Transverse colon (tissue), 4 donors: ENCODE measurements at places on chromosomes 12 and 14.

- peaks cover 8% of the 10 kb centered on the region for H3K4me1 ChIP-seq
- H3K36me3 ChIP-seq = no peaks in the 10 kb centered on the region
- no peak for DNase-seq
- H3K4me3 ChIP-seq = no peak overlapping the region
- no peaks in the 10 kb centered on the region for H3K27me3 ChIP-seq
These were observed 29.0 kb downstream of the SLC6A12 start for GRCh38 chr12:184811-185575.

DNA sequence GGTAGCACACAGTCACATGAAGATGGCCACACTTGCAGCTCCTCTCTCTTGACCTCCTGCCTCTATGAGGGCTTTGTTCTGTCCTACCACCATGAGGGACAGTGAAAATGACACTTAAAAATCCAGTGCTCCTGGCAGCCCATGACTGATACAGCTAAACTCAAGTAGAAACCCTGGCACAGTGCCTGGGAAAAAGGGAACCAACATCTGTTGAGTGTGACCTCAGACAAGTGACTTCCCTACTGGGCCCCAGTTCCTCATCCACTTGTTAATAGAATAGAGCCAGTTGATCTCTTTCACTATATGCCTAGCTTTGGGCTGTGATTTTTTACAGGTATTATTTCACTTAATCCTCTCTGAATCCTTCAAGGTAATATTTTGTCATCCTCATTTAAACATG lies 4.8 kb downstream of the GUCY2C start:
- peak; percentile 49 for DNase-seq
- no peaks in the 10 kb centered on the region for H3K4me1 ChIP-seq
- no peak overlapping the region for H3K4me3 ChIP-seq
- H3K36me3 ChIP-seq = no peaks in the 10 kb centered on the region
- H3K27ac ChIP-seq = no peak overlapping the region

GRCh38 chr14:103228866-103229265 lies 105.2 kb upstream of the EIF5 start:
- no peaks in the 10 kb centered on the region for H3K36me3 ChIP-seq
- no peak overlapping the region for H3K4me3 ChIP-seq
- no peak for DNase-seq
- no peak overlapping the region for H3K27ac ChIP-seq
- H3K4me1 ChIP-seq = peaks cover 10% of the 10 kb centered on the region
- H3K27me3 ChIP-seq = peaks cover 9% of the 10 kb centered on the region

DNA sequence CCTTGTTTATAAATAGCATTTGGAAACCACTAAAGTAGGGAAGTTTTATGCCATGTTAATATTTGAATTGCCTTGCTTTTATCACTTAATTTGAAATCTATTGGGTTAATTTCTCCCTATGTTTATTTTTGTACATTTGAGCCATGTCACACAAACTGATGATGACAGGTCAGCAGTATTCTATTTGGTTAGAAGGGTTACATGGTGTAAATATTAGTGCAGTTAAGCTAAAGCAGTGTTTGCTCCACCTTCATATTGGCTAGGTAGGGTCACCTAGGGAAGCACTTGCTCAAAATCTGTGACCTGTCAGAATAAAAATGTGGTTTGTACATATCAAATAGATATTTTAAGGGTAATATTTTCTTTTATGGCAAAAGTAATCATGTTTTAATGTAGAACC lies 4.4 kb downstream of the RAN start:
- no peak for DNase-seq
- no peak overlapping the region for H3K4me3 ChIP-seq
- no peak overlapping the region for H3K27ac ChIP-seq
- H3K36me3 ChIP-seq = peaks cover 32% of the 10 kb centered on the region

DNA sequence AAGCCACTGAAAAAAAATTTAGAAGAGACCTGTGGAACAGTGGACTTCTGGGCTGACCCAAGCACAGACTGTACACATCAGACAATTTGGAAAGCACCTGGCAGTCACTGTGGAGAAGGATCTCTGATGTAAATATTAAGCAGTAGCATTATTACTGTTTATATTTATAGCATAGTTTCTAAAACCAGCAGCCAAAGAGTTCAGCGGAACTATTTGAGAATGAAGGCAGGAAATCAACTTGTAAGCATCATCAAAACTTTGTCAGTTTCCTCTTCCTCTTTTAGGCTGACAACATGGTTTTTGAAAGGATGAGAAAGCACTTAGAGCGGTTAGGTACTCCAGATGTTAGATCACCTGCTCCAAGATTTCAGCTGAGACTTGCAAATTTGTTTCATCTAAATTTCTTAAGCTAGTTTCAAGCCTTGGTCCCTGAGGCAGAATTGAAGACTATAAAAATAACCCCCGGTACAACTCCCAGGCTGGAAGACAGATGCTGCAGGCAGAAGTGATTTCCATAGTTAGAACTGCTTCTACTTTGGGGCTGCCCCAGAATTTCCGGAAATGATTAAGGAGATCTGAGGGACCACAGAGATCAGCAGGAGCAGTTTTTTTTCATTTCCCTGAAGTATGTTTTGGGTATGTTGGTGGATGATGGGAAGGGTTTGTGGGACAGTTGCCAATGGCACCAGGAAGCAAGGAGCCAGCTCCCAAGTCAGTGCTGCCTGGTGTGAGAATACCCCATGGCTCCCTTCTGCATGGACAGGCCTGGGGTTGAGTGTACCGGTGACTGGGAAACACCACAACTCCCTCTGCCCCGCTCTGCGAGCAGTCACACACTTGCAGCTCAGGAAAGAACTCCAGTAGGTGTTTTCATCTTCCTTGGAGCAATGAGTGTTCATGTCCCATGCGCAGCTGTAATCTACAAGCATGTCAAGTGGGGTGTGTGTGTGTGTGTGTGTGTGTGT lies 354.5 kb downstream of the NUAK1 start:
- H3K4me3 ChIP-seq = no peak overlapping the region
- DNase-seq = no peak
- no peaks in the 10 kb centered on the region for H3K27me3 ChIP-seq
- no peaks in the 10 kb centered on the region for H3K4me1 ChIP-seq

- no peak overlapping the region for H3K4me3 ChIP-seq
- peak; percentile 49 for DNase-seq
- H3K36me3 ChIP-seq = no peaks in the 10 kb centered on the region
- H3K27me3 ChIP-seq = no peaks in the 10 kb centered on the region
These were observed 203.7 kb downstream of the ETV6 start for GRCh38 chr12:11853126-11853525.

DNA sequence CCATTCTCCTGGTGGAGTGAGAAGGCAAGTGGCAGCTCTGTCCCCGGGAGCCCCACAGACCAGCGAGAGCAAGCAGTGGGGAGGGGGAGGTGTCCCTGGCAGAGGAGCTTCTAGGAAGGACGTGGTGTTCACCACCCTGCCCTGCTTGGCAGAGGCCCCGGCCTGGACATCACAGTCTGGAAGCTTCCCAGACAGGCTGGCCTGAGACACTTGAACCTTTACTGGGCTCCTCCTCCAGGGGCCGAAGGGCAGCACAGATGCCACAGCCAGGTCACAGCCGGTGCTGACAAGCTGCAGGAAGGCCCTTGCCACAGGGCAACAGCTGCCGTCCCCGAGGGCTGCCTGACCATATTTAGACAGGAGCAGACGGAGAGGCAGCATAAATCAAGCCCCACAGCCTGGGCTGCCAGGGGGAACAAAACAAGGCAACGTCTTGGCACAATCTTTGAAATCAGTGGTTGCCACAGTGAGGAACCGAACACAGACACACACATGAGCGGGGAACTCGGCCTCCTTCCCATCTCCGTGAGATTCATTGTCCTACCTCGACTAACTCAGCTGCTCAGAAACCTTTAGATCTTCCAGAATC lies 28.5 kb downstream of the PRIMA1 start:
- H3K4me3 ChIP-seq = no peak overlapping the region
- peaks cover 37% of the 10 kb centered on the region for H3K4me1 ChIP-seq
- peak overlapping the region; percentile 67 for H3K27ac ChIP-seq
- H3K36me3 ChIP-seq = no peaks in the 10 kb centered on the region
- peak; percentile 32 for DNase-seq
- no peaks in the 10 kb centered on the region for H3K27me3 ChIP-seq

DNA sequence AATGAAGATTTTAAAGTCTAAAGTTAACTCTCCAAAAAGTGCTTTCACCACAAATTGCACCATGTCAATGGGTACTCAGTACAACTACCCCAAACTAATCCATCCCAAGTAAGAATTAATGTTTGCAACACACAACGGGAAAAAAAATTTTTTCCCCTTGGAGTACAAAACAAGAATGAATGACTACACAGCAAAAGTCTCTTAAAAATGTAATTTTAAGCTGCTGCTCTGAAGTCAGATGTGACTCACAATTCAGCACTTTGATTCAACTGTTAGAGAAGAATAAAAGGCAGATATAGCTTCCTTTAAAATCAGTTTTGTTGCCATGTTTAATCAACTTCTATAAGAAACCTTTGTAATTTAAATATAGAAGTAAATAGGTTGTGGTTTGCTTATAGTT lies 42.5 kb upstream of the VPS33A start:
- H3K36me3 ChIP-seq = peaks cover 9% of the 10 kb centered on the region
- no peaks in the 10 kb centered on the region for H3K4me1 ChIP-seq
- no peak overlapping the region for H3K4me3 ChIP-seq
- no peak overlapping the region for H3K27ac ChIP-seq
- DNase-seq = no peak

DNA sequence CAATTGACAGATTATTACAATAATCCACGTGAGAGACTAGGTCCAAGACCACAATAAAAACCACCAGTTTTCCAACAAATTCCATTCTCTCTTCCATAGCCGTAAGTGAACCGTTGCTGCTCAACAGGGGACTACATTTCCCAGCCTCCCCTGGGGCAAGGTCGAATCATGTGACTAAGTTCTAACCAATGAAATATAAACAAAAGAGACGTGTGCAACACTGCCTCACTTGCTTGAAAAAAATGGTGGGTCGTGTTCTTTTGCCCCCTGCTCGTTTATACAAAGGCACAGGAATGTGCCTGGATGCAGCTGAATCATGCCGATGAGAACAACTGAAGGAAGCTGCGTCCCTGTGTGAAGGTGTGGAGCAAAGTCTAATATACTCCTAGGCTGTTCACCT lies 51.1 kb downstream of the HSPB8 start:
- no peak overlapping the region for H3K27ac ChIP-seq
- no peak for DNase-seq
- H3K4me1 ChIP-seq = no peaks in the 10 kb centered on the region

- H3K4me1 ChIP-seq = peaks cover 8% of the 10 kb centered on the region
- DNase-seq = no peak
- no peaks in the 10 kb centered on the region for H3K27me3 ChIP-seq
- no peak overlapping the region for H3K27ac ChIP-seq
- no peak overlapping the region for H3K4me3 ChIP-seq
- H3K36me3 ChIP-seq = no peaks in the 10 kb centered on the region
These were observed 70.3 kb downstream of the STON2 start for GRCh38 chr14:81329640-81330381.

DNA sequence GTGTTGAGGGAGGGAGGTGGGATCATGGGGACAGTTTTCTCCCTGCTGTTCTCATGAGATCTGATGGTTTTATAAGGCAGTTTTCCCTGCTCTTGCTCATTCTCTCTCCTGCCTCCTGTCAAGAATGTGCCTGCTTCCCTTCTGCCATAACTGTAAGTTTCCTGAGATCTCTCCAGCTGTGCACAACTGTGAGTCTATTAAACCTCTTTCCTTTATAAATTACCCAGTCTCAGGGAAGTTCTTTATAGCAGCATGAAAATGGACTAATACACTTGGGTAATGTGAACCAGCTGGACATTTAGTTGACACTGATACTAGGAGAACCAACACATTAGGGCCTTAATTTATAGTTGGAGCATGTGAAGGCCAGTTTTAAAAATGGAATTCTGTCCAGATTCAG lies 12.4 kb upstream of the CCDC91 start:
- H3K27ac ChIP-seq = no peak overlapping the region
- no peak for DNase-seq
- H3K4me1 ChIP-seq = no peaks in the 10 kb centered on the region
- no peak overlapping the region for H3K4me3 ChIP-seq
- H3K27me3 ChIP-seq = no peaks in the 10 kb centered on the region

DNA sequence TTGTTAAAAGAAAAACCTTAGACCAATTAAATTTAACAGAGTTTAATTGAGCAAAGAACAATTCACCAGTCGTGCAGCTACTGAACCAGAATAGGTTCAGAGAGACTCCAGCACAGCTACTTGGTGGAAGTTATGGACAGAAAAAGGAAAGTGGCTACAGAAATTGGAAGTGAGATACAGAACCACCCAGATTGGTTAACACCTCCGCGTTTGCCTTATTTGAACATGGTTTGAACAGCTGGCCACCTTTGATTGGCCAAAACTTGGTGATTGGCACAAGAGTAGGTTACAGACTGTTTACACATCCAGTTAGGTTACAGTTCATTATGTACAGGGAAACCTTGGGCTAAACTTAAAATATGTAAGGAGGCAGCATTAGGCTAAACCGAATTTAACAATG lies 54.9 kb downstream of the SRGAP1 start:
- no peak overlapping the region for H3K4me3 ChIP-seq
- DNase-seq = no peak
- H3K27ac ChIP-seq = no peak overlapping the region

DNA sequence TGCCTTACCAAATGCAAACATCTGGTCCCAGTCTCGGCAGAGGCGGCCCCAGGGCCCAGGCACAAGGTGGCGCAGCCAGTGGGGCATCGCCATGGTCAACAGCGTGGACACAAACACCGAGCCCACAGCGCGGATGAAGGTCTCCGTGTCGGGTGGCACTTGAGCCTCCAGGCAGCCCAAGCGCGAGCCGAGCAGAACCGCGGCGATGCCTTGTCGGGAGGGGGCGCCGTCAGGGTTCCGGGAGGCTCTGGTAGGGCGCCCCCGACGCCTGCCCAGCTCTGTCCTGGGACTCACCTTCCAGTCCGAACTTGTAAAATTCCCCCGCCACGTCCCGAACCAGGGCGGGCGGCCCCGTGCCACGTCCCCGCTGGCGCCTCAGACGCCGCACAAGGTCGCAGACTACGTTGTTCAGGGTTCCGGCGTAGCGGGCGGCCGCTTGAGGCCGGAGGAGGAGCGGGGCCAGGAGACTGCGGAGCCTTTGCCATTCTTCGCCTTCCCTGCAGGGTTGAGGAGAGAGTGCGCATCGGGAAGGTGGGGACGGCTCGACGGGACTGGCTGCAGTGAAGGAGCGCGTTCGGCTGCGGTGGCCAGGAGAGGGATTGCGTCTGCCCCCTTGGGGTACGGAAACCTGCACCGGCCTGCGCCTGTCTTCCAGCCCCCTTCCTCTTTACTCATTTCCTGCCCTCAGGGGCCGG lies 1.7 kb downstream of the CYP27B1 start:
- H3K27me3 ChIP-seq = peaks cover 43% of the 10 kb centered on the region
- DNase-seq = peak; percentile 64
- peaks cover 31% of the 10 kb centered on the region for H3K4me1 ChIP-seq
- H3K4me3 ChIP-seq = peak overlapping the region; percentile 54
- H3K36me3 ChIP-seq = no peaks in the 10 kb centered on the region
- H3K27ac ChIP-seq = no peak overlapping the region

DNA sequence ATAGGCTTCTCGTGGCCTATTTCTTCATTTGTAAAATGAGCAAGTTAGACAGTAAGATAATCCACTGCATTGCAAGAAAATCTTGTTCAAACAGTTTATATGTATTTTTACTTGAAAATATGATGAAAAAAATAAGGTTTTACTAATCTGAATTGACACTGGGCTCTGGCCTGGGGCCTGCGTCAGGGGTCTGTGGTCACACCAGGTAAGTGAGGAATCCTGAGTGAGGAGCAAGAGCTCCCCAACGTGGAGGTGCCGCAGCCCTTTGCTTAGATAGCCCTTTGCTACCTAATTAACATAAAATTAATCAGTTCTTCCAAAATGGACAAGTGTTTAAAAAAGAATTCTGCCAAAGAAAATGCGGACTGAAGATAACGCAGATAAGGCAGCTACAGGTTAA lies 39.1 kb upstream of the STAB2 start:
- no peak overlapping the region for H3K4me3 ChIP-seq
- no peak for DNase-seq
- peaks cover 7% of the 10 kb centered on the region for H3K27me3 ChIP-seq
- no peaks in the 10 kb centered on the region for H3K36me3 ChIP-seq
- H3K4me1 ChIP-seq = no peaks in the 10 kb centered on the region
- H3K27ac ChIP-seq = no peak overlapping the region
